AG09319 (cell line): ENCODE measurements at places on chromosomes 6 and 20.

DNA sequence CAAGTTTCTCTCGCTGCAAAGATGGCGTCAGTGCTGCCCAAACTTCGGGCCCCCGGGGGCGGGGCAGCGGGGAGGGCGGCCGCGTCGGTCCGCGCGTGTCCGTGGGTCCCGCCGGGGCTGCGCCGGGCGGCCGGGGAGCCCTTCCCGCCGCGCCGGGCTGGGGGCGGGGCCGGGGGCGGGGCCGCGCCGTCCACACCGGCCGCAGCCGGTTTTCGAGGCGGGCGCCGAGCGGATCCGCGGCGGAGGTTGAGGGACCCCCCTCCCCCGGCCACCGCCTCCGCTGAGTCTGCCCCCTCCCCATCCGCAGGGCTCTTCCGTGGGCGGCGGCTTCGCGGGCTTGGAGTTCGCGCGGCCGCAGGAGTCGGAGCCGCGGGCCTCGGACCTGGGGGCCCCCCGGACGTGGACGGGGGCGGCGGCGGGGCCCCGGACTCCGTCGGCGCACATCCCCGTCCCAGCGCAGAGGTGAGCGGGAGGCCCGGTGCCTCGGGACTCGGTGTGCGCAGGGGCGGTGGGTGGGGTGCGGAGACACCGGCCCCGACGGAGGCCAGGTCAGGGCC is 572 bp downstream of the SLC2A4RG start:
- DNase-seq = no peak

GRCh38 chr6:14000901-14001300 is 76.1 kb downstream of the RNF182 start:
- no peak for DNase-seq

- no peak for DNase-seq
These were observed 1.7 kb downstream of the SMOC2 start for GRCh38 chr6:168442646-168443045.

- no peak for DNase-seq
These were observed 576 bp downstream of the MAPK13 start for GRCh38 chr6:36130667-36131510.

DNA sequence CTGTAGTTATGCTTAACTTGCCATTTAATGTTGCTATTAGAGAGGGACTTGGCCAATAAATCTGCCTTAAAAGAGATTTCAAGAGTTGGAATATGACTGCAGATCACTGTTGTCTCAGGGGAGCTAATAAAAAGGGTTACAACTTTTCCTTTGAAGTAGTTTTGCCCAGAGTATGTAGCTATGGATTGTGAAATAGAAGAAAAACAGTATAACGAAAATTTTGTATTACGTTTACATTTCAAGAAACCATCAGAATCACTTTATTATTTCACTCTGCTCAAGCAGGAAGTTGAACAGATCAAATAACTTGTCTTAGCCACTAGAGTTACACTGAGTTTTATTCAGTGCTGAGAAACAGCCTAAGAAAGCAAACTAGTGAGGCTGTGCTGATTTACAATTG is 3.0 kb upstream of the ZSCAN26 start:
- no peak for DNase-seq

DNA sequence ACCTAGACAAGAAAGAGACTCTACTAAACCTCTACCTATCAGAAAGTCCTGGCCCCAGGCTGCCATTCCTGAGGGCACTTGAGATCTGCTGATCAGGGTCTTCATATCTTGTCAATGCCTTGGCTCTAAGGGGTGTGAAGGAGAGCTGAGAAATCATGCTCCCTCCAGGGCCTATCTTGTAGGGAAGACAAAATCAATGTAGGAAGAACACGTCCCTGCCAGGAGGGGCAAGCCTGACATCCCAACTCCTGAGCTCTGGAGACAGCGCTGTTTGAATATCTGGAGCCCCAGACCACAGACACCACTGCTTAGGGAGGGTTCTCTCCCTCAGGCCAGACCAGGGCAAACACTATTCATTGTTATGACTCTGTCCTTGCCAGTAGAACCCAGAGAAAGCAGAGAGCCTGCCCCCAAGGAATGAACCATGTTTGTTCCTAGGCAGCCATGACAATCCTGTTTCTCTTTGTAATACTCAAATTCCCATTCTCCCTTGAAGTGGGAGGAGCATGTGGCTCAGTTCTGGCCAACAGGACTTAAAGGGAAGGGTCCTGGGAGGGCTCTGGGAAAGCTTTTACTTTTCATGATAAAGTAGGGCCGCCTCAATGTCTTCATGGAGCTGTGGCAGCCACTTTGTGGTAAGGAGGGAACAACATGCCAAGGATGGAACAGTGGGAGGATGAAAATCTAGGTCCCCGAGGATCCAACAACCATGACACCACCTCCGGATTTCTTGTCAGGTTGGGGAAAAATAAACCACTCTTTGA is 1.8 kb upstream of the FASTKD5 start:
- DNase-seq = no peak
